NCI-H226 (cell line): ENCODE measurements at places on chromosomes 6 and 20.

GRCh38 chr20:21862259-21862946, 156.9 kb downstream of the PAX1 start:
- no peak for DNase-seq

DNA sequence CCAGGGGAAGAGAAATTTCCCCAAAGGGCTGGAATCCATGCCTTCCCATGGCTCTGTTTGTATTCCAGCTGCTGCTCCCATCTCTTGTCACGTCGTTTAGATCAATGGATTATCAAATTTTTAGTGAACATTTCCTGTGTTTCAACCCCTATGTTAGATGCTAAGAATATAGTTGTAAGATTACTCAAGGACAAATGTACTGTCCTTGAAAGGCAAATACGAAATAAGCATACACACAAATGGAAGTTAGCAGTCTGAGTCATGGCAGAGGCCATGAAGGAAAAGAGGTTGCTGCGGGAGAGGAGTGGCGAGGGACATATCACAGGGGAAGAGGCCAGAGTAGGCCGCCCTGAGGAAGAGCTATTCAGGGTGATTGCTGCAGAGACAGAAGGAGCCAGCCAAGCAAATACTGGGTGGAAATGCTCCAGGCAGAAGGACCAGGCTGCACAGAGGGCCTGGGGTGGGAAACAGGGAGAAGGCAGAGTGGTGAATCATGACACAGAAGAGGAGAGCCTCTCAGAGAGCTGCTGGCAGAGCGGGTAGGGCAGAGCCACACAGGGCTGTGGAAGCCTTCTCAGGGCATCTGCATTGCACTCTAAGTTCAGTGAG, 219.2 kb upstream of the LRFN2 start:
- no peak for DNase-seq

DNA sequence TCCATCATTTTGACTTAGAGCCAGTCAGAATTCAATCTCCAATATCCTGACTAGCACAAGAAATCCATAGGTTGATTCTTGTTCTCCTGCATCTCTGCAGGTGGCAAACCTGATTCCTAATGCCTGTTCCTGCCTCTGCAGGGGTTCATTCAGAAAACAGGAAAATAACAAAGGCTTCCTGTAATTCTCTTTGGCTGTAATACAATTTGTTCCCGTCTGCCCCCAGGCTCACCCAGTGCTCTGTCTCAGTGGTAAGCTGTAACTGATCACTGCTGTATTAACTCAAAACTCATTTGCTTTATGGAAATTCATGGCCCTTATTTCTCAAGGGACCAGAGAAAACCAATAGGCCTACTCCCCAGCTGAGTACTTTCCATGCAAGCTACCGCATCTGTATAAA, 88.6 kb downstream of the OPRM1 start:
- no peak for DNase-seq

DNA sequence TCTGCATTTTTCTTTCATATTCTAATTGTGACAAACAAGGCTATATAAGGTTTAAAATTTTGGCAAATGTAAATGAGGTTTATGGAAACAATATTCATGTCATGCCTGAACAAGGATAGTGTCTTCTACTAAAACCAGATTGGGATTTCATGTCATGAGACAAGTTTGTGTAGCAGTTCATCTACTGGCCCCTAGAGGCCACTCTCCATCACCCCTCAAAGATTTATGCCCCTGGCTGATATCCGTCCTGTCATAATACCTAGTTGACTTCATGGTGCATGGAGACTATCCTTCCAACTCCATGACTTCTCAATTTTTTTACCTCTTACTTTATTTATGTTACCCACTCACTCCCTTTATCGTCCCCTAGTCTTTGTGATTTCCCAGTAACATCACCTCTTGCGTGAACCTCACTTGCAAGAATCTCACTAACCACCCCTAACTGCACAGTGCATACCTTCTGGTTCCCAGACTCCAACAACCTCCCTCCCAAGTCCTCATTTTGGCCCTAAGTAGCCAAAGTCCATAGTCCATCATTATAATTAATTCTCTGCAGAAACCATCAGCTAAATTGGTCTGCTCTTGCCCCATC, 179.8 kb downstream of the TASP1 start:
- DNase-seq: no peak

GRCh38 chr6:49464691-49465090, 1.5 kb downstream of the CENPQ start:
- no peak for DNase-seq

DNA sequence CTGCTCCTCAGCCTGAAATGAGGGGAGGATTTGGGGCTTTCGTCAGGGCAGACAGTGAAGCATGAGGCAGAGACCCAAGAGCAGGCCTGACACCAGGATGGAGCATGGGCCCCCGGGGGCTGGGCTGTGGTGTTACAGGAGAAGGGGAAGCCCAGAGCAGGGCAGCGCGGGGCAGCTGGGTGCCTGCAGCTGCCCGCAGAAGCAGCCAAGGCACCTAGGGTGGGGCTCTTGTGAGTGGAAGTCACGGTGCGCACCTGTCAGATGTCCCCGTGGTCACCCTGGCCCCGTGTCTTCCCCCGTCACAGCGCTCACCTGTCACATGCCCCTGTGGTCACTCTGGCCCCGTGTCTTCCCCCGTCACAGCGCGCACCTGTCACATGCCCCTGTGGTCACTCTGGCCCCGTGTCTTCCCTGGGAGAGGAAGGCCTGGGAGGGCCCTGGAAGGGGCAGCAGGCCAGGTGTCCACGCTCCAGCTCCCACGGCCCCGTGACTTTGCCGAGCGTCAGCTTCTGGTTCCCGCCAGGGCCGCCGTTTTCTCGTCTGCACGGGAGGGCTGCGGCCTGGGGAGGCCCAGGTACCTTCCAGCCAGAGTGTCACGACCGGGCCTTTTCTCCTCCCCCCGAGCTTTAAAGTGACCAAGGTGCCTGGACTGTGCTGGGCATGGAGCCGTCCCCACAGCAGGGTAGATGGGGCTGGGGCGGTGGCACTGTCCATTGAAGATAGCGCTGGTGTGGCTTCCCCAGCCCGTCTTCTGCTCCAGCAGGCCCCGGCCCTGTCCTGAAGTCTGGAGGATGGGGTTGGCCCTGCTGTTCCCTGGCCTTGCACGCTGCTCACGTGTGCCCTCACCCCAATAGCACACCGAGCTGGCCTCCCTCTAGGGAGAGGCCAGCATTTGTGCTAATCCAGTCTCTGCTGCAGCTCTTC, 9.4 kb downstream of the ARFGAP1 start:
- no peak for DNase-seq

DNA sequence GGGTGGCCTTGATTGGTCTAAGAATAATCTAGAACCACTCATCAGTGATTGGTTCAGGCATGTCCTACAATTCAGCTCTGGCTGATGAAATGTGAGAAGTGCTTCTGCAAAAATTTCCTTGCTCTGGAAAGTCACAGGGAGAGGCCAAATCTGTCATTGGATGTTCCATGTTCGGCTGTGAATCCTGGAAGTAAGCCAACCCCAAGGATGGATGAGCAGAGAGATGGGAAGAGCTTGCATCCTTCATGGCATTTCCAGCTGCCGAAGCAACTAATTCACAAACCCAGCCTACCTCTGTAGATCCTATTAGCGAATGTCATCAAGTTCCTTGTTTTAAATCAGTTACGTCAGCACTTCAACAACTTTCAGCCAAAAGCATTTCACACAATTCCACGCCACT, 187.2 kb upstream of the SOX4 start:
- no peak for DNase-seq

GRCh38 chr6:132005178-132005577, 54.0 kb upstream of the CCN2 start:
- DNase-seq: no peak

GRCh38 chr6:151034825-151035781, 169.6 kb downstream of the MTHFD1L start:
- no peak for DNase-seq

- no peak for DNase-seq
These were observed 145.5 kb upstream of the LAMP5 start for GRCh38 chr20:9368893-9369292.

DNA sequence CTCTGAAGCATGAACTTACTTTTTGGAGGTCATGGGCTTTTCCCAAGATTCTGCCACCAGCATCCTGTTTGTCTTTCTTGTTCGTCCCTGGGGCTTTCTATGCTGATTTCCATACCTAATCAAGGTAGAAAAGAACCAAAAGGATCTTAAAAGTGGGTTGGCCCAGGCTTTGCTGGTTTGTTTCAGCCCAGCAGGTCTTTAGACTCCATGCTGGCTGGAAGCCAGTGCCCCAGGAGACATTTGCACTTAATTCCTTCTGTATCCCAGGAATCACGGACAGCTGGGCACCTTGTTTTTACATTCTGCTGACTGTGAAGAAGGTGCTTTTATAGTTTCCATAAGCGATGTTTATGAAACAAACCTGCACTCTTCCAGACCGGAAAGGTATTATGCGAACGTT, 195.9 kb downstream of the CDH4 start:
- DNase-seq: no peak

- peak; percentile 24 for DNase-seq
These were observed 963 bp downstream of the FOXF2 start for GRCh38 chr6:1390133-1390945.

DNA sequence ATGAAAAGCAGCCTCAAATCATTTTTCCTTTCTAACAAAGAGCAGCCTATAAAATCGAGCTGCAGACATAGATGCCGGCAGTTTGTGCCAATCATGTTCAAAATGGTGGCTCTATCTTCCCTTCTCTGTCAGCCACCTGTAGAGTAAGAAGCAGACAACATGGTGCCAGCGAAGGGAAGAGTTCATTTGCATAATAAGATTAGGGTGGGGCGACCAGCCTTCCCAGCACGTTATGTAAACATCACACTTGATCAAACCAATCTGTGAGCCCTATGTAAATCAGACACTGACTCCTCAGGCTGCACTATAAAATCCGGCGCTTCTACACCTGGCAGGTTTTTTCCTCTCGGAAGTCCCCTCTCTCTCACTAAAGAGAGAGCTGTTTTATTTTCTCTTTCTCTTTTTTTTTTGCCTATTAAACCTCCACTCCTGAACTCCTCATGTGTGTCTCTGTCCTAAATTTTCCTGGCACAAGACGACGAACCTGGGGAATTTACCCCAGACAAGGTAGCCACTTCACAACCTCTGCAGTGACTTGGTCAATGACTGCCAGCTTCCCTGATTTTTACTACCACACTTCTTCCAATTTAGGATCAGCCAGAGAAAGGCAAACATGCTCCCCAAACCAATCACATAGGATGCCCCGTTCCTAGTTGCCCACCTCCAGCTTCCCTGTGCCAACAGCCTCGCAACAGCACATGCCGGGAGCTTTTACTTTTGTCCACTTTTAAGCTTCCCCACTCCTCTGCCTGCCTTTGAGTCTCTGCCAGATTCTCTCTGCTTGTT, 12.9 kb downstream of the TPMT start:
- no peak for DNase-seq

GRCh38 chr20:891706-892080, 24.4 kb downstream of the ANGPT4 start:
- no peak for DNase-seq

- DNase-seq: peak; percentile 12
These were observed 26.9 kb downstream of the DDX27 start for GRCh38 chr20:49245921-49246740.

DNA sequence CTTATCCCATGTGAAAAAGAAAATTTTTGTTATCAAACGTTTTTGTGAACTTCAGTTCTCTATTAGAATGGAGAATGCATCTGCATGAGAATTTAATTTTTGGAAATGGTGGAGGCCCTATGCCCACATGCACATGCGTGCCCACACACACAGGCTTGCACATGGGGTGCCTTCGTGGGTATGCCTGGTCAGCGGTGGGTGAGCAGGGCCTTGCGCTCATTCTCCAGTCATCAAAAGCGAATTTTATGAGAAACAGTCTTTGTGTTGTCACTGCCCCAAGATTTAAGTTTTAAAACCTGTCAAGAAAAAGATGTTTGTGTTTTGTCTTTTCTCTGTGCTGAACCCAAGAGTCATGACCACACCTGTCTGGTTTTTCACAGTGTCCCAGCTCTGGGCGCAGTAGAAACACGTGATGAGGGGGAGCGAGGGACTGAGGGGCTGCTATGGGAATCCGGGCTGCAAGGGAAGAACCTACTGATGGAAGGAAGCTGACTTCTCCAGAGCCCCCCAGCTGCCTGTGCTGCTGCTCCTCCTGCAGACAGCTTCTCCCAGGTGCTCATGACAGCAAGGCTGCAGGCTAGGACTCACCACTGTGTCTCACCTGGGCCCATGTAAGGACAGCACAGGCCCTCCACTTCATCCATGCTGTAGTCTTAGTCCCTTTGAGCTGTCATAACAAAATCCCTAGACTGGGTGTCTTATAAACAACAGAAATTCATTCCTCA, 153.6 kb downstream of the SYCP2 start:
- no peak for DNase-seq

GRCh38 chr20:7883741-7884140, 56.5 kb downstream of the HAO1 start:
- DNase-seq: no peak

GRCh38 chr6:47897247-47897646, 115.4 kb downstream of the OPN5 start:
- DNase-seq: no peak

GRCh38 chr6:33632558-33633039, 11.5 kb downstream of the ITPR3 start:
- peak; percentile 34 for DNase-seq

GRCh38 chr20:47024461-47024937, 129.9 kb downstream of the EYA2 start:
- DNase-seq: no peak

GRCh38 chr6:56764081-56764566, 121.4 kb upstream of the DST start:
- peak; percentile 30 for DNase-seq

- no peak for DNase-seq
These were observed 126.8 kb upstream of the TMEM170B start for GRCh38 chr6:11410539-11411307.

GRCh38 chr20:38126146-38126921, 38.7 kb downstream of the TGM2 start:
- no peak for DNase-seq

GRCh38 chr6:170037541-170038250, 253.2 kb downstream of the DLL1 start:
- no peak for DNase-seq

- no peak for DNase-seq
These were observed 1.8 kb downstream of the RBCK1 start for GRCh38 chr20:409697-410559.

GRCh38 chr6:41452763-41453162, 93.4 kb upstream of the FOXP4 start:
- DNase-seq: no peak

DNA sequence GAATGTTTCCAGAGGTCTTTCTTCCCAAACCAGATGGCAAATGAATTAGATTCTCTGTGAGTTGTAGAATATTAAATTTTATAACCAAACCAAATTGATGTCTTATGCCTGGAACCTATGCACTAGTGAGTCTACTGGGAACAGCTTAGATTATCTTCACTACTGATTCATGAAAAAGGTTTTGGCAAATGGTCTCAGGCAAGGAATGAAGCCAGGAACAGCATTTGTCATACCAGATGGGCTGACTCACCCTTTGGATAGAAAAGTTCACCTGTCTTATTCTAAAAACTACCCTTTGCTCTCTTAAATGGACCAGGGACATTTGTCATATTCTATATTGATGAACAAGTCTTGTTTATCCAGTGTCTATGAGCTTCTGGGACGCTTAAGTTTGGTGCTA, 135.4 kb upstream of the ECI2 start:
- peak; percentile 70 for DNase-seq
